Astrocyte of the spinal cord (primary cell): ENCODE measurements at places on chromosomes 6 and 20.

GRCh38 chr6:154154389-154154967, 115.4 kb downstream of the OPRM1 start:
- peak; percentile 81 for DNase-seq

- DNase-seq: no peak
Measured at GRCh38 chr6:149752600-149753373, 3.2 kb downstream of the PCMT1 start.

DNA sequence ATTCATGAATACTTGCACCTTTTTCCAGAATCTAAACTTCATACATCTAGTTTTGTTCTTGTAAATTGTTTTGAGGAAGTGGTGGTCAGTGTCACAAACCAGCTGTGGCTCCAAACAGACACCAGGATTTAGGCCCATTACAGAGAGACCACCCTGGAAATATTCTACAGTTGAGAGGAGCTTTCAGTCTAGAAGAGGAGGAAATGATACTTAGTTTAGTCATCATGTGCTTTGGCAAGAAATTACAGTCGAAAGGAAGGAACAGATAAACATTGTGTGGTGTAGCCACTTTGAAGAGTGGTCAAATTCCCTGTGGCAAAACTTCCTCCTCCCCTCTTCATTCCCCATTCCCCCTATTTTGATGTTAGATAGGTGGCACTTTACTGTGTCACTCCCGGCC, 15.7 kb downstream of the DCBLD1 start:
- peak; percentile 82 for DNase-seq

GRCh38 chr6:131134980-131135243, 355 bp upstream of the AKAP7 start:
- peak; percentile 62 for DNase-seq
